ENCODE measurements at places on chromosomes 3 and 15.

DNA sequence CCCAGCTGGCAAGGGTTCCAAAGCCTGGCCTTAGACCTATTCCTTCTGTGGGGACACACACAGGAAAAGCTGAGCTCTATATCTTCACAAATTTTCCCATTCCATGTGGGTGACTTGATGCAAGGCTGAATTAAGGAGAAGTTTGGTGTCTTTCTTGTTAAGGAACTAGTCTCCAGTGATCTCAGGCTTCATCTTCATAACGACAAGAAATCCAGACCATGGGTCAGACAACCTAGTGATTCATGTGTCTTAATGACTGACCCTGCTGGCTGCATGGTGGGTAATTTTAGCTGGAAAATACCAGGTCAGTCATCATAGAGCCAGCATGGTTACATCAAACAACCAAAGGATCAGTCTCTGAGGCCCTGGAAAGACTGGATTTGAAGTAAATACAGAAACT is 112.7 kb upstream of the SLC4A7 start:
- no peak for DNase-seq

GRCh38 chr3:132006605-132007204 is 28.1 kb downstream of the CPNE4 start:
- no peak for DNase-seq

GRCh38 chr3:54488297-54488696 is 365.9 kb downstream of the CACNA2D3 start:
- DNase-seq: no peak

- no peak for DNase-seq
Observed at GRCh38 chr3:171849617-171850319, 6.6 kb downstream of the TMEM212 start.

DNA sequence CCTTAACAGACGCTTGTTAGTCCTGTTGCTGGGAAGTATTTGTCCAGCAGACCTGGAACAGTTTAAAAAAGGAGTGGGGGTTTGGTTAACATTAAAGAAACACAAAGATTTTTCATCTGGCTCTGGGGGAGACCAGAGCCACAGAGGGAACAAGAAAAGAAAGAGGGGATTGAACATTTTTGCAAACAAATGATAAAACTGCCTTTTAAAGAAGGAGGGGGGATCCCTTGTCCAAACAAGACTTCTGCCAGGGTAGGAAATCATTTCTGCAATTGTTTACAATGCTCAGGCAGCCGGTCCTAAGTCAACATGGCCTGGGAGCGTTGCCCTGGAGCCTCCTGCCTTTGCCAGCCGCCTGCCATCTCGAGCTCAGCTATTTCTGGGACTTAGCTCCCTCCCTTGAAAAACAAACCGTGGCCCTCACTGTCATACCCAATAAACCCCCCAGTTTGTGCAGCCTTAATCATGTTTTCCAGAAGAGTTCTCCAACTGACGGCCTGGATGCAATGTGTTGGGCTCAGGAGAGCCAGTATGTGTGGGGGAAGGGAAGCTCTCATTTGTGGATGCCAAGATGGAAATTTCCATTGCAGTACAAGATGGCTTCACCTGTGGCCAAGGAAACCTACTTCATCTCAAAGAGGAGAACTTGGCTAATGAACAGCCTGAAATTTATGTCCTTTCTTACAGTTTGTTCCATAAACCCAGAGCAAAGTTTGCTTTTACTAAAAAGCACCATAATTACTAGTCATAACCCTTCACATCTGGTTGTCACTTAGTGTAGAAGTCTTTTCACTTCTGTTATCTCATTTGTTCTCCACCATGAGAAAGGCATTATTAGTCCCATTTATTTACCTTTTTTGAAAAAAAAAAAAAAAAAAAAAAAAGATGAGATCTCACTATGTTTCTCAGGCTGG is 75.9 kb upstream of the RNU6-1 start:
- no peak for DNase-seq

DNA sequence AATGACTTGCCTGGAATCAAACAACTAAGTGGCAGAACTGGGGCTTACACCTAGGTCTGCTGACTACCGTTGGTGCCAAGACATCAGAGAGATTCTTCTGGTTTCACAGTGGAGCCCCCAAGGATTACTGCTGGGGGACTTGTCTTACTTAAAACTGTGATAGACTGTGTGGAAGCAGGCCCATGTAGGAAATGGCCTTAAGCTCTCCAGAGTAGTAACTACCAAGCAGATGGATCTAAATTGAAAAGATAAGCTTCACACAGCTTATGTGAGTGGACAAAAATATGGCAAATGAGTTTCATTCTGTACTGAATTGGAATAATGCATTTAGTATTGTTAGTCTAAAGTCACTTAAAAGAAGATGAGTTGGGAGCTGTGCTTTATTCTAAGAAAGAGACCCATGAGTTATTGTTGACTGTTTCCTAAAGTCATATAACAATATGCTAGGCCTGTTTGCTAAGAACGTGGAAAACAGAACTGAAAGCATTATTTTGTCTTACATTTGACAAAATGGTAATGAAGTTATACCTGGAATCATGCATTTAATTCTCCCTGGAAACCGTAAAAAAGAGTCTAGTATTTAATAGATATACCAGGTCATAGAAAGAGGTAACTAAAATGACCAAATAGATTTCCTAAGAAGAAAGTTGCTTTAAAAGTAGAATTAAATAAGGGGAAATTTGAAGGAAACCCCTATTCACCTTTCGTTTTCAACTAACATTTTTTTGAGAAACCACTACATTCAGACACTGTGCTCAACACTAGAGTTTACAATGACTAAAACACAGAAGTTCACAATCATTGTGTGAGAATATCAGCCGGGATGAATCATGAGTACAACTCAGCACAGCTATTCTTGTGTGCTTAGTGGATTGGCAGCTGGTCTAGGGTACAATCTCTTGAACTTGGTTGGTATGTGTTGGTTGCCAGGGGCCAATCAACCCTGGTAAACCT is 13.0 kb upstream of the MAPK6 start:
- DNase-seq: no peak

- DNase-seq: no peak
Observed at GRCh38 chr15:89472785-89473256, 23.6 kb downstream of the RHCG start.

DNA sequence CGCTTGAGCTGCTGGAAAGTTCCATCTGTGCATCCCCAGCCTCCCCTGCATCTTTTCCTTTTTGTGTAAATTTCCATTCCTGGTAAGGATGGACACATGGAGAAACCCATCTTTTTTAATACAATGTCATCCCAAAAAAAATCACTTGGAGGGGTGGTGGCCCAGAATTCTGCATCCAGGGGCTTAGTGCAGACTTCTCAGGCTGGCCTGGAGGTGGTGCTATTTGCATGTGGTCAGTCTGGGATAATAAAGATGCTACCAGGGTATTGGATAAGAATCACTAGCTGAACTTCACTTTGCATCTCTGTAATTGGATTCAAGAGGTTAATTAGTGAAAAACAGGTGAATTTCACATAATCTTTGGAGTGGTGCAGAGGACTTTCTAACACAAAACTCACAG is 1.8 kb upstream of the ZSCAN2 start:
- DNase-seq: no peak

DNA sequence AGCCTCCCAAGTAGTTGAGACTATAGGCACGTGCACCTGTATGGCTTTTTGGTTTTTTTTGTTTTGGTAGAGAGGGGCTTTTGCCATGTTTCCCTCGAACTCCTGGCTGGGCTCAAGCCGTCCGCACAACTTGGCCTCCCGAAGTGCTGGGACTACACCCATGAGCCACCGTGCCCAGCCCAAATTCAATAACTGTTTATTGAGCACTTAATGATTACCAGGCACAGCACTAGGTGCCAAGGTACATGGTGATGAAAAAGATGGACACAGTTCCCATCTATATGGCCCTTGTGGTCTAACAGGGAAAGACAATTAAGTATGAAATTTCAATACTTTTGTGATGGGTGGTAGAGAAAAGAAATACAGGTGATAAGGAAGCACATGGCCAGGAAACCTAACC is 35.8 kb upstream of the ZNF148 start:
- DNase-seq: no peak

- DNase-seq: no peak
Observed at GRCh38 chr15:41943543-41944312, 28.6 kb downstream of the EHD4 start.

- DNase-seq: no peak
Observed at GRCh38 chr3:40895109-40895508, 304.2 kb upstream of the CTNNB1 start.

- DNase-seq: no peak
Observed at GRCh38 chr3:126781889-126782491, 78.0 kb downstream of the CHCHD6 start.

DNA sequence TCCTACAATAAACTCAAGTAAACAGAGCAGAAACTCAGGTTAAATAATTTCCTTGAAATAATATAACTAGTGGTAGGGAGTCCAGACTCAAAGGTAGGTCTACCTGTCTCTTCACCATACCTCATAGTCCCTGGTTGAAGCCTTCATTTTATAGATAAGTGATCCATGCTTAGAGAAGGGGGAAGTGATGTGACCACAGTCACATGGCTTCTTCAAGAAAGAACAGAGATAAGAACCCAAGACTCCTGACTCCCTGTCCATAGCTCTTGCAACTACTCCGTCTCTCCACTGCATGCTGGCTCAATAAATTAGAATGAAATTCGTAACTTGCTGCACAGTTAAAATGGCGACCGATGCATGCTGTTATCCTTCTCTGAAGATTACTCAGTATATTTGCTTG is 11.0 kb upstream of the C15orf61 start:
- DNase-seq: no peak

- no peak for DNase-seq
Observed at GRCh38 chr3:152122851-152123250, 145.9 kb upstream of the MBNL1 start.

DNA sequence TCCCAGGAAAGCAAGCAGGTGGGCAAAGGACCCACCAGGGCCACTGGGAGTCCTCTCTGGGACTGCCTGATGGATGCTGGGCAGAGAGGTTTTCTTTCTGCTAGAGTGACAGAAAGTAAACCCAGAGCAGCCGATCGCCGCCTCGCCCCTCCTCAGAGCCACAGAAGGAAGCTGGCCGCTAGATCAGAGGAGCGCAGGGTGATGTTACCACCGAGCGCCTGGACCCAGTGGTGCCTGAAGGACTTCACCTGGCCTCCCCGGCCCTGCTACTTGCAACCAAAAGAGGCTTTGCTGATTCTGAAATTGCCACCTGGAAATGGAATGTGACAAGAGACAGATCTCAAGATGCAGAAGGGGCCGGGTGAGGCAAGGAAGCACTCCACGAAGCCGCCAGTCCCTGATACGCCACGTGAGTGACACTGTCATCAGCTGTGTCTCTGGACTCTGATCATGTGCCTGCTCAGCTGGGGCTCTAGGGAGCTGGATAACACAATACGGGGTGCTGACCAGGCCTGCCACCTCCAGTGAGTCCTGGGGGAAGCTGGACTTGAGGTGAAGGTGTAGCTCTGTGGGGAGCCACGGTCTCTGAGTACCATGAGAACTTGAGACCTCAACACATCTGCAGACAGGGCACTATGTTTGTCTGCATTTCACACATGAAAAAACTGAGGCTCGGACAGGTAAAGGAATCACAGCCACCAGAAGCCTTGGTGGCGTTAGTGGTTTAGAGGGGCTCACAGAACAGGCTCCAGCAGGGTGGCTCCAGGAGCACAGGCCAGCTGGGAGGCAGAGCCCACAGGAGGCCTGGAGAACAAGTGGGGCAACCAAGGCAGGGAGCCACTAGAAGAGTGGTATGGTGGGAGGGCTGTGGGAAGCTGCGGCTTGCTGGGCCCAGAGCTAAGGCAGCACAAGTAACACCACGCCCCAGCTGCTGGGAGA is 137.9 kb upstream of the PRR20G start:
- DNase-seq: no peak

DNA sequence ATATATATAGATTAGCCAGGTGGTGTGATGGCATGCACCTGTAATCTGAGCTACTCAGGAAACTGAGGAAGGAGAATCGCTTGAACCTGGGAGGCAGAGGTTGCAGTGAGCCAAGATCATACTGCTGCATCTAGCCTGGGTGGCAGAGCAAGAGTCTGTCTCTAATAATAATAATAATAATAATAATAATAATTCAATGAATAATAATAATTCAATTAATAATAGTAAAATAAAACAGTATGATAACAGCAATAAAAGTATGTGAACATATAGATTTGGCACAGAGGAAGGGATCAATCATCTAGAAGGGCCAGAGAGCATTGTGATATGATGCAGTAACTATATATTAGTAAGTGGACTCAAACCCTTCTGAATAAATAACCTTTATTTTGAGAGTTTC is 314.5 kb upstream of the COL8A1 start:
- no peak for DNase-seq

DNA sequence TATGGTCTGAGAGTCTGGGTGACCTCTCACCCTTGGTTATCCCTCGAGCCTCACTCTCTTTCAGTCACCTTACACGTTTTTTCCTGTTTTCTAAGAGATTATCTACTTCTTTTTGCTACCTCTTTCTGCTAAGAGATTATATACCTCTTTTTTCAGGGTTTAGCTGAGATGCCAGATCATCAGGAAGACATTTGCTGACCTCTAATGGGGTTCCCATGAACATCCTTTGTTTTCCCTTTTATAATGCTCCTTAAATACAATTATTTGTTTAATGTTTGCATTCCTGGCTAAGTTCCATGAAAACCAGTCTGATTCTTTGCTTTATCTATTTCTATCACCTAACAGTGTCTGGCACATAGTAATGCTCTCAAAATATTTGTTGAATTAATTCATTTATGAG is 39.6 kb downstream of the LEKR1 start:
- DNase-seq: no peak

DNA sequence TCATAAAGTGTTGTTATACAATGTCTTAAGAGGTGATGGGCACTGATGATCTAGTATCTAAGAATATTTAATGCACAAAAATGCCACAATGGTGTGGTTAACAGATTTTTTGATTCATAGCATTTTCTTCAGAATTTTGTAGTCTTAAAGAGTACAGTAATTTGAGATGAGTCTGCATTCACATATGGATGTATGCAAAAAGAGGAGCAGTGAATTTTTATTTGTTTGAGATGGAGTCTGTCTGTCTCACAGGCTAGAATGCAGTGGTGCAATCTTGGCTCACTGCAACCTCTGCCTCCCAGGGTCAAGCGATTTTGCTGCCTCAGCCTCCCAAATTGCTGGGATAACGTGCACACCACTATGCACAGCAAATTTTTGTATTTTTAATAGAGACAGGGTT is 110.5 kb downstream of the ZPLD1 start:
- DNase-seq: no peak

DNA sequence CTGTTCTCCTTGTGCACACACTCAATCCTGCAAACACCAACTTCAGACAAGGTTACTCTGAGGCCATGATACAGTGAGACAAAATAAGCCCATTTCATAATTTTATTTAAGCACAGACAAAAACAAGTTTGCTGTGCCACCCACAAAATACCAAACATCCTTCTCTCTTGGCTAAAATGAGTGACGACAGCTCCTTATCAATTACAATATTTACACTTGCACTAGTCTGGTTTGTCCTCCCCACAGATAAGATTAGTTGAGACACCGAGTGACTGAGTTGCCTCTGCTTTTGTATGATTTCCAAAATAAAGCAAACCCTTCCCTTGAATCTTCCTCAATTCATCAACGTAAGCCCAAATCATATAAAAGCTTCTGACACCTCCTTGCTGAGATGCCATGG is 233.5 kb upstream of the ATP10A start:
- no peak for DNase-seq
